ENCODE measurements at places on chromosomes 2 and 18.

DNA sequence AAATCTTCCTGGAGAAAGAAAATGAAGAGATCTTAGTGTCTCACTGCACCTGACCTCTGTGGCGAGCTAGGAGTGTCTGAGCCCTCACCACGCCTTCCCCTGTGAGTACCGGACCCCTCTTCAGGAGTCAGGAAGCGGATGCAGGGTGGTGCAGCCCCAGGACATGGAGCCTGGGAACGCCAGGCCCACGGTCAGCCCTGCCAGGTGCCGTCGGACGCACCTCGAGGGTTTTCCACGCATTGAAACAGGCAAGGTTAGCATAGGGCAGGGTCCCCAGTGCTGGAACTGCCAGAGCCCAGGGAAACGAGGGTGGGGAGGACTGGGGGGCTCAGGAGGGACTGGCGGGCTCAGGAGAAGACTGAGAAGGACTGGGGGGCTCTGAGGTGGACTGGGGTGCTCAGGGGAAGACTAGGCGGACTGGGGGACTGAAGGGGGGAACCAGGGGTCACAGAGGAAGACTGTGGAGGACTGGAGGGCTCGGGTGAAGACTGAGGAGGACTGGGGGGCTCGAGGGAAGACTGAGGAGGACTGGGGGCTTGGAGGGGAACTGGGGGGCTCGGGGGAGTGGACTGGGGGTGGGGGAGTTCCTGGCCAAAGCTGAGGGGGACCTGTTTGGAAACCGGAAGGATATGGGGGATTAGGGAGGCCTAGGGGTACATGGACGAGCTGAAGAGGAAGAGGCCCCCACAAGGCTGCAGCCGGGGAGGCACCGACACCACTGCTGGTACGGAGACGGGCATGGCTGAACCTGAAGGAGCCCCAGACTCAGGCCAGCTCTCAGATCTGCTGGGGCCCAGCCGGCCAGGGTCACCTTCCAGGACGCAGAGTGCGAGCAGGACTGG is 65.2 kb upstream of the SNTG2 start:
- DNase-seq = no peak

- no peak for DNase-seq
Measured at GRCh38 chr2:53708988-53709387, 58.6 kb upstream of the CHAC2 start.

- DNase-seq = no peak
Measured at GRCh38 chr2:176826356-176826755, 386.2 kb upstream of the HNRNPA3 start.

- DNase-seq = no peak
Measured at GRCh38 chr18:24080861-24081260, 58.0 kb upstream of the CABYR start.

- DNase-seq = no peak
Measured at GRCh38 chr2:237253046-237253702, 160.8 kb downstream of the COL6A3 start.

DNA sequence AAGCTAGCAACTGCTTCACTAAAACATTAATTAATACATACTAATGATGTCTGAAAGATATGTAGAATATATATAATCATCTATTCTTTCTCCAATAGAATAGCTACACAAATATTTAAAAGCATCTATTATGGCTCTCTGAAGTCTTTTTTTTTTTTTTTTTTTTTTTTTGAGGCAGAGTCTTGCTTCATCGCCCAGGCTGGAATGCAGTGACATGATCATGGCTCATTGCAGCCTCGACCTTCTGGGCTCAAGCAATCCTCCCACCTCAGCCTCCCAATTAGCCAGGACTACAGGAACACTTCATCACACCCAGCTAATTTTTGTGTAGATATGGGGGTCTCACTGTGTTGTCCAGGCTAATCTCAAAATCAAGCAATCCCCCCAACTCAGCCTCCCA is 120.4 kb upstream of the KYNU start:
- DNase-seq = no peak

GRCh38 chr2:75498907-75499306 is 61.8 kb downstream of the EVA1A start:
- DNase-seq = no peak

DNA sequence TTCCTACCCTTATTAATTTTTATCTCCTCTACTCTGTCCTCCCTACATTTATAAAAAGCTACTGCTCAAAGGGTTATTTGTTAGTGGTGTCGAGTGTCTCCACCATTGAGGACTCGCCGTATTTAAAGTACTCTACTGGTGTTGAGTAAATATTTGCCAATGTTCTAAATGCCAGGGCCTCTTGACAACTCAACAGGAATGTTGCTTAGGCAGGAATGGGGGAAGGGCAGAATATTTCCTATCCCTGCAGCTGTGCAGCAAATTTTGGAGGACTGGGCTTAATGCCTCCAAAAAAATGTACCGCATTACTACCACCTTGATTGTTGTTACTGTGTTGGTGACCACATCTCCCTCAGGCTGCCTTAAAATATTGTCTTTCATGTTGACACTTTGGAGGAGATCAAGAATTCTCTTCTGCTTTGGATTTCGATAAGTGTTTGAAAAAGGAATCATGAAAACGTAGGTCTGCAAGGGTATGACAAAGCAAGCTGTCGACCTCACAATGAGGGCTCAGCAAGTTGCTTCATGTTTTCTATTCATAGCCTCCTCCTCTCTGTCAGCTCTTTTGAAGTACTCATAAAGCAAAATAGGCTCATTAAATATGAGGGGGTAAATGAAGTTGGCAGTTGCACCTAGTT is 84.3 kb downstream of the EFEMP1 start:
- DNase-seq = no peak

- DNase-seq = peak; percentile 36
Measured at GRCh38 chr2:48114256-48114655, 208.0 kb upstream of the FBXO11 start.

DNA sequence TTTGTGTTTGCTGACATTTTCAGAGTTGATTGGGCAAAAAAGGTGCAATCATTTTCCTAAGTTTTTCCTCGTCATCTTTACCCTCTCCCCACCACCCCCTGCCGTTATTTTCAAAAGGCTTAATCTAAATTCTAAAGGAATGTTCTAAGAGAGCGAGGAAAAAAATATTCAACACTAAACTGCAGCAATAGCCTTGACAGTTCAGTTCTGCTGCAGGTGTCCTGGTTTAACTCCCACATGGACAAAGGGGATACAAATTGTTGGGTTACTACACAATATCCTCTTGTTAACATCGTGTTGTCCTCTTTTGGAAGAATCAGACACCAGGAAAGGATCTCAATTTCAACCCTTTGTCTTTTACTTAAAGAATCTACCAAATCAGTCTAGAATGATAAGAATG is 696.5 kb downstream of the NRXN1 start:
- no peak for DNase-seq

DNA sequence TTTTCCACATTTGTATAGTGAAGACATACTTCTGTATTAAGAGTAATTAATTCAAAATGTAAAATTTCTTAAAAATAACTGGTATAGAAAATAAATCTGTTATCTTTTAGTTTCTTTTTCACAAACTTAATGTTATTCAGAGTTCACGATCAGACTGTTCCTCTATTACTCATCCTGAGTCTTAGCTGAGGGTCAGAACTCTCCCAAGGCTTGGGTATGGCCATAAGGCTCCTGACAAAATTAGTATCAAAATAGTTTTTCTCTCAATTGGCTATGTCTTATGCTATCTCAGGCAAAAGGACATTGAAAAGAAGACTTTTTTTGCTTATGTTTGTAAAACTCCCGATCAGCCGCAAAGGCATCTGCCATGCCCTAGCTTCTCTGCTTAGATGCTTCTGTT is 56.1 kb upstream of the NAB1 start:
- DNase-seq = no peak

GRCh38 chr2:50922506-50922905 is 109.4 kb downstream of the NRXN1 start:
- no peak for DNase-seq

GRCh38 chr2:177808984-177809809 is 263.4 kb downstream of the PDE11A start:
- DNase-seq = no peak

- DNase-seq = no peak
Measured at GRCh38 chr2:16318474-16319195, 347.0 kb downstream of the CYRIA start.

- DNase-seq = no peak
Measured at GRCh38 chr18:44793194-44793593, 112.5 kb downstream of the SETBP1 start.

DNA sequence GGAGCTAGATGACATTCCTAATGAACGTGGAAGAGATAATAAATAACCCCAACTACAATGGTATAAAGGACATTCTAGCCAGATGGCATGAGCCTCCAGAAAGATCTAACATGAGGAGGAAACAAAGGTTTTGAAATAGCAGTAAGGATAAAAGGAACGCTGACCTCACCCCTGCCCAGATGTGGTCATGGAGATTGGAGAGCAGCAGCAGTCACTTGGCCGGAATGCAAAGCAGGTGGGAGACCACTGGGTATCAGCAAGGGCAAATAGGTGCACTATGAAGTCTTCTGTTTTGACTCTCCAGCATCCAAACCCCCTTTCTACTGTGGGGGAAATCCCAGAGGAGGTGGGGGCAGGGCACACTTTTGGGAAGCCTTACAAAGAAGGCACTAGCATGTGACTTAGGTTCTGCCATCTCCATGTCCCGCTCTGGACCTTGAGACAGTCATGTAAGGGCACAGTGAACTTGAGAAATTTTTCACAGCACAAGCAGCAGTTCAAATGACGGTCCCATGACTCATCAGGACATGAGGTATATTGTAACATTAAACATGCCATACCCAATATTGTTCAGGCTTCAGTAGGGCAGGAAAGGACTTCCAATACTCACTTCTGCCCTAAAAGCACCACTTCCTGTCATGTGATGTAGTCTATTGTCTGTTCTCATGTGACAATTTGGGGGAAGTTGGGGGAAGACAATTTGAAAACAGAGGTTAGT is 55.2 kb downstream of the METTL4 start:
- no peak for DNase-seq

GRCh38 chr18:21053127-21053526 is 58.5 kb downstream of the ROCK1 start:
- no peak for DNase-seq

DNA sequence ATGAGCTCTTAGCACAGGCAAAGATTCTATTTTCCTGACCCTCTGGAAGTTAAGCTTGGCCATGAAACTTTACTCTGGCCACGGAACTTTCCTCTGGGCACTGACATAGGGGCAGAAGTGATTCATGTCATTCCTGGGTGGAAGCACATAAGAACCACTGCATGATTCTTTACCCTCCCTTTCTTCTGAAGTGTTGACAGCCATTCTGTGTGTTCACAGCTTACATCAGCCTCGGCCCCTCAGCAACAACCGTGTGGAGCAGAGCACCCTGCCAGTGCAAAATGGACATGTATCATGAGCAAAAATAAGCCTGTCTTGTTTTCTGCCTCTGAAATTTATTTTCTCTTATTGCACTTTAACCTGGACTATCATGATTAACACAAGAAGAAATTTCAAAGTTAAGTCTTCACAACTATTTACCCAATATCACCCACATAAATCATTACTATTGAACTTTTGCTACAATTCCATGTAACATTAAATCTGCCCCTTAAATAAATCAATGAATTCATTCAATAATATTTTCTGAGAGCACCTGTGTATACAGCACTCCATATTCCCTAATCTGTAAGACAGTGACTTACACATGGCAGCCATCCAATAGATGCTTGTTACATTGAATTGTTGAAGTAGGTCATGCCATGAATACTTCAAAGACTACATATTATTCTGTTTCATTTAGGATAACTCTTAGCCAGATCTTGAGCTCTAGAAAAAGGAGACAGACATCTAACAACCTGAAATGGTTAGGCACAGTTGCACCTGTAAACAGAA is 531.9 kb downstream of the IRS1 start:
- no peak for DNase-seq

DNA sequence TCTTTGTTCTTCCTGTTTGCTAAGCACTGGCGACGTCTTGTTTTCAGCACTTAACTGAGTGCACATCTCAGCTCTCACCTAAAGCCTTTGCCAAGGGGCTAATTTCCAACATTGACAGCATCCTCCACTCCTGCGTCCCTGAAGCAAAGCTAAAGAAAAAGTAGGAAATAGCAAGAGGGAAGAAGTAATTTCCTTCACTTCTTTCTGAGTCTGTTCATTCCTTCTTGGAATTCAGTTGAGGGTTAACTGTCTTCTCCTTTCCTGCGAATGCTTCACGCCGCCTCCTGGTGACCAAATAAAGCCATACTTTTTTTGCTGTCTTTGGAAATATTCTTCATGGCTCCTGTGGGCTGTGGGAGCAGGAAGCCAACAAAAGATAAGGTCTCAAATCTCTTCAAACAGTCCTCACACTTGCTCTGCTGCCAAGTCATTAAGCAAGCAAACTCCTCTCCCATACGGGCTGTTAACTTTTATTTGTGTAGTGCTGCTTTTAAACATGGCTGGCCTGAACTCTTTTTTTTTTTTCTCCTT is 100.9 kb downstream of the DPP10 start:
- DNase-seq = no peak

- DNase-seq = no peak
Measured at GRCh38 chr2:118973542-118973951, 31.6 kb downstream of the MARCO start.

- no peak for DNase-seq
Measured at GRCh38 chr18:3248062-3248657, 559 bp downstream of the MYL12A start.

DNA sequence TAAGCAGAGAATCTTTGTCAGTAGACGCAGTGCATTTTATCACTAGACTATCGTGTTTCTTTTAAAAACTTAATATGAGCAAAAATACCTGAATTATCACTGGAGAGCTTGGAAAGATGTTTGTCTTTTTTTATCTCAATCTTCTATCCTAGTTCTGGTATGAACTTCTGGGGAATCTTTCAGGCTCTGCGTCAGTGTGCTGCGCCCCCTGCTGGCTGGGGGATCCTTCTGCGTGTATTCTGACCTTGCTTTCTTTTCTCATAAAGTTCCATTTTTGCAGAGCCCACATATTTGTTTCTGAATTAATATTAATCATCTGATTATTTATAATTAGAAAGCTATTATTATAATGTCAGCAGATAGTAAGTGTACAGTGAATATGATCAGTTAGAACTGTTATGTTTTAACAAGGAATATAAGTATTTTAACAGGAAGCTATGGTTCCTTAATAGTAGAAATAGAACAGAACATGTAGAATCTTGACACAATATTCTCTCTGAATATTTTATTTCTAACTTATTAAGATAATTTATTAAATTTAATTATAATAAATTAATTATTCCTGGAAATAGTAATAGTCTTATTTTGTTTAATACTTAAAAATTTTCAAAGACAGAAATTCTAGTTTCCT is 945.0 kb upstream of the CRIM1 start:
- DNase-seq = peak; percentile 18

DNA sequence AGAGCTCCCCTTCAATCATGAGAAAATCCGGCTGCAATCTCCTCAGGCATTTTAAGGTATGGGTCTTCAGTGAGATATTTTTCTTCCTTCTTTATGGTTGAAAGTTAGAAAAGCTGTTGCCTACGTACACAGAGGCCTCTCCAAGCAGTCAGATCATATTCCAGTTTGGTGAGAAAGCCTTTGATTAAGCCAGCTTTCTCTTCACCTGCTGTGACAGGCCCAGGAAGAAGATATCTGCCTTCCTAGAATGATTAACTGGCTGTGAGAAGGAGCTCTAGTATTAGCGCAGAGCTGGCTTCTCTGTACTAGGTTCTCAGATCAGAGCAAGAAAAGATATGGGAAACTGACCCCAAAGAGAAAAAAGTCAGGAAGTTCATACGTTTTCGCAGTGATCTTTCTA is 585.0 kb upstream of the CHAC2 start:
- no peak for DNase-seq

GRCh38 chr18:45430041-45430440 is 185.2 kb upstream of the SLC14A2 start:
- no peak for DNase-seq

All from activated T-helper 9 cell treated with anti-CD3 and anti-CD28 coated beads, Interleukin-2, amount 50 U/mL, for 16 hours (primary cell).